ENCODE measurements at places on chromosomes 4 and X.
A peak's percentile ranks its signal among the peaks of the same experiment; 100 is the strongest.

- no peaks in the 10 kb centered on the region for H3K4me1 ChIP-seq
- no peak for DNase-seq
- H3K4me3 ChIP-seq, result no peak overlapping the region
- H3K36me3 ChIP-seq, result no peaks in the 10 kb centered on the region
These were observed 21.1 kb upstream of the LUZP4 start for GRCh38 chrX:115268421-115268820.

DNA sequence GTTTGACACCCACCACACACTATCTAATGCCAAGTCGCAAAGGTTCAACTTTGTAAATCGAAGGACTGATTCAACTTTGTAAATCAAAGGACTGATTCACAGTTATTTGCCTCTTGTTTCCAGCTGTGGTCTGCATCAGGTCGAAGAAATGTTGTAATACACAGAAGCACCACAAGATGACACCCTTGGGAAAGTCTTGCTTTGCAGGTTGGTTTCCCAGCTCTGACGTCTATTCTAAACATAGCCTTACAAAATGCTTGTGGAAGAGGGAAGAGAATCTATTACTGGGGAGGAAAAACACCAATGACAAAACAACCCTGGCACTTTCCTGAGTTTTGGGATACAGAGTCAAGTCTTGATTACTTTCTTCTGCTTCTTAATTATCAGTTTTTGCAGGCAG is 35.3 kb downstream of the SUPT20HL1 start:
- DNase-seq, result no peak
- no peaks in the 10 kb centered on the region for H3K27me3 ChIP-seq
- no peaks in the 10 kb centered on the region for H3K4me1 ChIP-seq
- peak overlapping the region; percentile 74 for H3K27ac ChIP-seq
- no peaks in the 10 kb centered on the region for H3K36me3 ChIP-seq
- no peak overlapping the region for H3K4me3 ChIP-seq

DNA sequence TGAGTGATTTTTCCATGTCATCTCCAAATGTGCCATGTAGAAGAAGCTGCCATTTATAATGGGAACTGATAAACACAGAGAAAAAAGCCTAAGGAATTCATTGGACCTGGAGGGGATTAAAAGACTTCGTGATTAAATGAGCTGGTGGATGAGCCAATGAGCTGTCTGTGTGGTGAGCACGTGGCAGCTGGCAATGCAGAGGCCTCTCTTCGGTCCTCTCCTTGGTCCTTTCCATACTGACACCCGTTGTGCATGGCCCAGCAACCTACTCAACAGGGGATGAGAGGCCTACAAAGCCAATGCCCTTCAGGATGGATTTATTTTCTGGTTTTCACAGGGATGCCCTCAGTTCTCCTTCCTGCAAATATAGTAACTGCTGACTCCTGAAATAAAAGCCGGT is 87.7 kb upstream of the STS start:
- H3K27ac ChIP-seq, result no peak overlapping the region
- no peaks in the 10 kb centered on the region for H3K36me3 ChIP-seq
- DNase-seq, result no peak

DNA sequence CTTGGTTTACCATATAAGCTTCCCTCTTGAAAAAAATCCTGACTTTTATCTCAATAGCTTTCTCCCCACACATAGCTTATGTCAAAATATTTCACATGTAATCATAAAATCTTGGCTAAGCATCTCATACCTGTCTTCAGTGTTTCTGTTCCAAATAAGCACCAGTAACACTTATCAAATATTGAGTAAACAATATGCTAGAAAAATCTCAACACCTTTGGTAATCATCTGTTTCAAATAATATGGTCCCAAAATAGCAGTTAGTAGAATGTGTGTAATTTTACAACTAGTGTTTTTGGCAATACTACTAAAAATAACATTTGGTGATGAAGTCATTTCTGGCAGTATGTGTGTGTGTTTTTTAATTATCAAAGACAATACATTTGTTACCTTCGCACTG is 2138.2 kb downstream of the PCDH7 start:
- no peaks in the 10 kb centered on the region for H3K27me3 ChIP-seq
- H3K36me3 ChIP-seq, result no peaks in the 10 kb centered on the region
- DNase-seq, result no peak
- H3K4me3 ChIP-seq, result no peak overlapping the region
- no peak overlapping the region for H3K27ac ChIP-seq
- no peaks in the 10 kb centered on the region for H3K4me1 ChIP-seq

DNA sequence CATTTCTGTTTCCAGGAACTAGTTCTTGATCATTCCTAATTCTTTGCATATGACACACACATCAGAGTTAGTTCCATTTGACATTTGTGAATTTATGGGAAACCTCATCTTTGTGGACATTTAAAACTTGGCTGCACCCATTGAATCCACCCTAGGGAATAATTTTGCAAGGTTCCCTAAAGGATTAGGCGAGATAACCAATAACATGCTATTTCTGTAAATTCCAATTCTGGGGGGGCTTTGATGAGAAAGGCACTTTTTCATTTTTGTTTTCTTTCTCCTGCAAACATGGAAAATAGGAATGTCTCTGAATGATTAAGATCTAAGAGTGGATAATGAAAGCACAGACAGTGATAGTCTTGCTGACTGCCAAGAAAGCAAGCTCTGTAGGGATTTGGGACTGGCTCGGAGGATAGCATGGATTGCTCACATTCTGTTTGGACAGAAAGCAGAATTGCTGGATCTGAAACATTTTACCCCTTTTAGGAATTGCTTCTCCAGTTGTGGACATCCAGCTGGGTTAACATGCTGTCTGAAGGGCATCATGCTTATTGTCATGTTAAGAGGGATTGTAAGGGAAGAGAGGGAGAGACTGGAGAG is 145.1 kb downstream of the NHS start:
- H3K27ac ChIP-seq, result peak overlapping the region; percentile 51
- no peaks in the 10 kb centered on the region for H3K27me3 ChIP-seq
- peak overlapping the region; percentile 30 for H3K4me3 ChIP-seq
- peak; percentile 23 for DNase-seq

DNA sequence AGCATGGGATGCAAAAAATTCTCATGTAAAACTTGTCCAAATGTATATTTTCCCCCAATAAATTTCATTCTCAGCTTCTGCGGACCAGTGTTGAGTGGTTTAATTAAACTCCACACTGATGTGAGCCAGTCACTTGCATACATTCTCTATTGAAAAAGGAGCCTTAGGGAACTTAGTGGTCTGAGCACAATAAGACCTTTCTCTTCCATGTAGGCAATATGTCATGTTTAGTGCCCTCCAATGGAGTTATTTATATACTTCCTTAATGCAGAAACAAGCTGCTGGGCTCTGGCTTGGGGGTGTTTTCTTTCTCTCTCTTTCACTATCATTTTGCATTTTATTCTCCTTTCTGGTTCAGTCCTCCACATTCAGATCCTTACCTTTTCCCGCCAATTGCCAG is 196.9 kb downstream of the ANAPC10 start:
- no peak for DNase-seq
- H3K4me1 ChIP-seq, result peaks cover 6% of the 10 kb centered on the region
- H3K4me3 ChIP-seq, result no peak overlapping the region
- no peaks in the 10 kb centered on the region for H3K36me3 ChIP-seq
- no peaks in the 10 kb centered on the region for H3K27me3 ChIP-seq
- no peak overlapping the region for H3K27ac ChIP-seq

GRCh38 chr4:175339100-175339707 is 421.0 kb downstream of the ADAM29 start:
- no peaks in the 10 kb centered on the region for H3K4me1 ChIP-seq
- H3K36me3 ChIP-seq, result no peaks in the 10 kb centered on the region
- H3K27me3 ChIP-seq, result no peaks in the 10 kb centered on the region
- H3K4me3 ChIP-seq, result no peak overlapping the region
- DNase-seq, result no peak

- H3K36me3 ChIP-seq, result no peaks in the 10 kb centered on the region
- H3K27me3 ChIP-seq, result no peaks in the 10 kb centered on the region
- H3K4me1 ChIP-seq, result no peaks in the 10 kb centered on the region
These were observed 167.2 kb downstream of the CEP135 start for GRCh38 chr4:56115898-56116297.

DNA sequence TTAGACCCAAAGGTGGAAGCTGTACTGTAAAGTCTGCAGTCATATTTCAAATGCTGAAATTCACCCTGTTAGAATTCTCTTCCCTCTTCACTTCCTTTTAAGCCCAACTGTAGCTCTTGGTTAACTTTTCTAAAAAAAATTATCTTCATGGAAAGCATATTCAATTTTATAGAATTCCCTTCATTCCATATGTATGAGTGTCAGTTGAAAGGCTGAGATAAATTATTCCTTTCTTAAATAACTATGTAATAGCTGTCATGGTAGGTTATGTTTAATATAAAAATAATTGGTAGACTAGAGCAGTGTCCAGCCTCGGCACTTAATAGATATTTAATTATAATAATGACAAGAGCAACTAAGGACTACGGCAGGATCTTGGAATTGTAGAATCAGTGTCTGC is 16.8 kb upstream of the ARSH start:
- no peaks in the 10 kb centered on the region for H3K4me1 ChIP-seq
- H3K27ac ChIP-seq, result no peak overlapping the region
- no peaks in the 10 kb centered on the region for H3K27me3 ChIP-seq
- H3K4me3 ChIP-seq, result no peak overlapping the region
- no peak for DNase-seq

GRCh38 chrX:111869639-111870034 is 6.3 kb upstream of the TRPC5OS start:
- H3K27ac ChIP-seq, result no peak overlapping the region
- H3K36me3 ChIP-seq, result no peaks in the 10 kb centered on the region
- H3K27me3 ChIP-seq, result no peaks in the 10 kb centered on the region

- H3K27ac ChIP-seq, result no peak overlapping the region
- no peaks in the 10 kb centered on the region for H3K4me1 ChIP-seq
- peak; percentile 40 for DNase-seq
These were observed 54.3 kb downstream of the CHST7 start for GRCh38 chrX:46627711-46628419.

DNA sequence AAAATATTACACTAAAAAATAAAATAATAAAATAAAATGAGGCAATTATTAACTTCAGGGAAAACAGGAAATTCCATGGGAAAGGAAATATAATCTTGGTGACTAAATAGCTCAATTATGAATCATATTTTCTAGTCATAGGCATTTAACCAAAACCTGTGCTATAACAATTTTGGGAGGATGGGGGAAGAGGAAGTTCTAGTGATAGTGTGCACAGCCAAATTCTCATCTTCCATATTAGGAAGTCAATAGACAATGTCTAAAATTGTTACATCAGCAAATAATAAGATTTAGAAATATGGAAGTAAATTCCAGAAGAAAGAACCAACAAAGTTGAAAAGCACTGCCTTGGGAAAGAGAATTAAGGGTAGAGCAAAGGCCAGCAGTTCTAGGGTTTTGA is 2.8 kb downstream of the AWAT2 start:
- no peak overlapping the region for H3K4me3 ChIP-seq
- no peaks in the 10 kb centered on the region for H3K4me1 ChIP-seq

- no peak overlapping the region for H3K4me3 ChIP-seq
- H3K4me1 ChIP-seq, result peaks cover 9% of the 10 kb centered on the region
- no peak overlapping the region for H3K27ac ChIP-seq
- DNase-seq, result no peak
- H3K36me3 ChIP-seq, result no peaks in the 10 kb centered on the region
- no peaks in the 10 kb centered on the region for H3K27me3 ChIP-seq
These were observed 44.5 kb downstream of the ANKRD17 start for GRCh38 chr4:73213916-73214653.

GRCh38 chrX:115147220-115147619 is 42.0 kb upstream of the RBMXL3 start:
- no peaks in the 10 kb centered on the region for H3K36me3 ChIP-seq
- DNase-seq, result no peak
- H3K27me3 ChIP-seq, result no peaks in the 10 kb centered on the region
